Activated T-cell treated with anti-CD3 and anti-CD28 coated beads, Interleukin-2, amount 50 U/mL, for 72 hours (primary cell): ENCODE measurements at places on chromosomes 4 and X. TPM values are rescaled to one million over a fixed set of nuclear protein-coding genes. Genes with fewer than 3 reads are reported as not detected.

SPOCK3 gene
- total RNA-seq, result not detected

CT83 gene
- total RNA-seq, result not detected

DMP1 gene
- total RNA-seq, result not detected

RBM47 gene
- 12.0 TPM for total RNA-seq

ARHGEF6 gene
- total RNA-seq, result 91.1 TPM

HMGN5 gene
- total RNA-seq, result 3.0 TPM

UGT2A3 gene
- not detected for total RNA-seq

NSG1 gene
- 1.0 TPM for total RNA-seq

HMGB2 gene
- total RNA-seq, result 627 TPM

AMOT gene
- total RNA-seq, result 1.3 TPM

SLC9B1 gene
- 3.4 TPM for total RNA-seq

RGN gene
- not detected for total RNA-seq

KLF8 gene
- total RNA-seq, result 6.3 TPM

MYOZ2 gene
- not detected for total RNA-seq

ARR3 gene
- not detected for total RNA-seq

CNKSR2 gene
- 7.6 TPM for total RNA-seq

NKAP gene
- 17.7 TPM for total RNA-seq

NAT8L gene
- 1.5 TPM for total RNA-seq

GRCh38 chr4:168710353-168710946 lies 213.6 kb downstream of the PALLD start:
- H3K4me1 ChIP-seq, result peaks cover 13% of the 10 kb centered on the region
- no peak overlapping the region for H3K4me3 ChIP-seq
- H3K27me3 ChIP-seq, result no peaks in the 10 kb centered on the region
- no peak overlapping the region for H3K27ac ChIP-seq
- H3K36me3 ChIP-seq, result no peaks in the 10 kb centered on the region
- no peak for DNase-seq

GRCh38 chrX:21711129-21711847 lies 46.6 kb downstream of the SMPX start:
- H3K4me1 ChIP-seq, result no peaks in the 10 kb centered on the region
- H3K27me3 ChIP-seq, result no peaks in the 10 kb centered on the region
- H3K4me3 ChIP-seq, result no peak overlapping the region
- DNase-seq, result no peak
- no peaks in the 10 kb centered on the region for H3K36me3 ChIP-seq

- no peaks in the 10 kb centered on the region for H3K4me1 ChIP-seq
- no peak overlapping the region for H3K27ac ChIP-seq
- DNase-seq, result no peak
- H3K36me3 ChIP-seq, result no peaks in the 10 kb centered on the region
Measured at GRCh38 chr4:6217716-6218381, 17.5 kb upstream of the JAKMIP1 start.

GRCh38 chr4:109764789-109765402 lies 35.0 kb upstream of the PLA2G12A start:
- H3K27ac ChIP-seq, result no peak overlapping the region
- no peak overlapping the region for H3K4me3 ChIP-seq
- peaks cover 24% of the 10 kb centered on the region for H3K27me3 ChIP-seq
- H3K36me3 ChIP-seq, result no peaks in the 10 kb centered on the region
- no peak for DNase-seq

GRCh38 chr4:87589531-87589930 lies 18.8 kb upstream of the DSPP start:
- no peak overlapping the region for H3K4me3 ChIP-seq
- no peak for DNase-seq
- peaks cover 2% of the 10 kb centered on the region for H3K36me3 ChIP-seq
- H3K4me1 ChIP-seq, result no peaks in the 10 kb centered on the region

DNA sequence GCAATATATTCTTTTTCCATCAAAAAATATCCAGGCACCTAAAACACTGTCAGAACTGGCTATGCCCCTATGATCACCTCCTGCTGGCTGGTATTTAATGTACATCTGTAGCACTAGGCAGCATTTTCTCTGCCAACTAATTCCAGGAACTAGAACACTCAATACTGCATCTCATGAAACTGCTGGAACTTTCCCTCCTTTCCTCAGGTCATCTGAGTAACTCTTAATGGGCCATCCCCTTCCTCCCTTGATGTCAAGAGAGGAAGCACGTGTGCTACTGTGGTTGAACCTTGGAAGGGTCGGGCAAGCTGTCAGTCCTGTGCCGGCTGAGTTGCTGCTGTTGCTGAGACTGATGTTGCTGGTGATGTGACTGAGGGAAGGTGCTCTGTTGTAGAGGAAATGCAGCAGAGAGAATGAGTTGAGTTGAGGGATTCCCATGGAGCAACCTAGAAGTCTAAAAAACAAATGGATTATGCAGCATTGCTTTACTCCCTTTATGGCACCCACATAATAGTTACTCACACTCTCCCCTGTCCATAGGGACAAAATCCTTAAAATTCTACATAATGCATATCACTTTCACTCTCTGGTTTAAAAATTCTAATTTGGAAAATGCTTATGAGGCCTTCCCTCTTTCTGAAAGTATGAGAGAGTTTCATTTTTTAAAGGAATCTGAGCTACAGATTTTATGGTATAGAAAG lies 39.5 kb downstream of the TMEM165 start:
- DNase-seq, result peak; percentile 42
- no peaks in the 10 kb centered on the region for H3K27me3 ChIP-seq
- H3K4me3 ChIP-seq, result no peak overlapping the region
- peak overlapping the region; percentile 2 for H3K27ac ChIP-seq
- no peaks in the 10 kb centered on the region for H3K36me3 ChIP-seq

DNA sequence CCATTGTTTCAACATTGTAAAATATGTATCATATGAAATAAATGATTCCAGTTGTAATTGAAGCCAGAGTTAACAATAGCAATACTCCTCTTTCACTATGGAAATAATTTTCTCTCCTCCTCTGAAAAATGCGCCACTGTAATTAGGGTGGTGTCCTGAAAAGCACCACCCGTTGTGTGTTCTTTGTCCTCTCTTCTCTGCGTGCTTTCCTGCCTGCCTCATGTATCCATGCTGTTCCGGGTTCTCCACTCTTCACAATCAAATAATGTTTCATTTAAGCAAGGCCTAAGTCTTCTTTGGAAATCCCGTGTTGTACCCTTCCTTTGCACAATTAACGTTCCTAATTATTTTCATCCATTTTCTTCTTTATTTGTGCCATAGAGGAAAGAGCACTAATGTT lies 293.3 kb downstream of the ADGRL3 start:
- no peak for DNase-seq
- H3K36me3 ChIP-seq, result no peaks in the 10 kb centered on the region
- H3K27me3 ChIP-seq, result no peaks in the 10 kb centered on the region
- no peaks in the 10 kb centered on the region for H3K4me1 ChIP-seq

DNA sequence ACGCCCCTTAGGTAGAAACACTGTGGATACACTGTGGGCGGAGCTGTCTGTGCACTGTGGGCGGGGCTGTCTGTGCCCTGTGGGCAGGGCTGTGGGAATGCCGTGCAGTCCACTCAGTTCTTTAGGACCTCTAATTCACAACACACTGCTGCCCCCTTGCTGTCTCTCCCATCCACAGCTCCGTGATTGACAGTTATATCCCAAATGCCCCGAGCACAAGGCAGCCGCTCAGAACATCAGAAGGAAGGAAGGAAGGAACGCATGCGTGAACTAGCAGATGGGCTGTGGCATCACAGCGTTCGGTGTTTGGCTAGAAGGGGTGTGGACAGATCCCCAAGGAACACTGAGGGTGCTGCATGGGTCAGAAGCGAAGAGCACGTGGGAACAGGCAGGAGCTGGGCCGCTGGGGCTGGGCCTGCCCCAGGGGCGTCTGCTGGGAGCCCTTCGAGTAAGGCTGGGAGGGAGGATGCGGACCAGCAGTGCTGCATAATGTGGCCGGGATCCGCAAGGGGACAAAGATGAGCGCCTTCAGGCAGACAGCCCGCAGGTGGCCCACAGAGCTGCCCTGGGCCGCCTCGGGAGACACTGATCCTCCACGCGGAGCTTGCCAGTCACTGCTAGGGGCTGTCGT lies 29.8 kb downstream of the ACOX3 start:
- no peak overlapping the region for H3K27ac ChIP-seq
- peaks cover 22% of the 10 kb centered on the region for H3K4me1 ChIP-seq
- DNase-seq, result no peak
- H3K27me3 ChIP-seq, result no peaks in the 10 kb centered on the region
- peaks cover 5% of the 10 kb centered on the region for H3K36me3 ChIP-seq

DNA sequence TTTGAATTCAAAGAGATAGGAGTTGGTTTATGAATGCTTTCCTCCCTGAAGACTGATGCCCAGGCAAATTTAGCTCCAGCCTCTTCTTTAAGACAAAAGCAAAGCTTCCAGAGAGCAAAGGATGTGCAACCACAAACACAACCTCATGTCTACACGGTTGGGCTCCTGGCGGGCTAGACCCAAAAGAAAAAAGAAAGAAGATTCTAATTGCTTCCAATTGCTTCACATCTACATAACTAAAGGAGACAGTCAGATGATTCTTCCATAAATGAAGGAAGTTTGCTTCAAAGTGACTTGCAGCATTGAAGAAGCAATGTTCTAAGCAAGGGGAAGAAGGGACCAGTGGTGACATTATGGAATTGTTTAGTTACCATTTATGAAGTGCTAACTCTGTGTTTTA lies 1603.0 kb upstream of the TENM3 start:
- DNase-seq, result no peak
- peaks cover 5% of the 10 kb centered on the region for H3K4me1 ChIP-seq

DNA sequence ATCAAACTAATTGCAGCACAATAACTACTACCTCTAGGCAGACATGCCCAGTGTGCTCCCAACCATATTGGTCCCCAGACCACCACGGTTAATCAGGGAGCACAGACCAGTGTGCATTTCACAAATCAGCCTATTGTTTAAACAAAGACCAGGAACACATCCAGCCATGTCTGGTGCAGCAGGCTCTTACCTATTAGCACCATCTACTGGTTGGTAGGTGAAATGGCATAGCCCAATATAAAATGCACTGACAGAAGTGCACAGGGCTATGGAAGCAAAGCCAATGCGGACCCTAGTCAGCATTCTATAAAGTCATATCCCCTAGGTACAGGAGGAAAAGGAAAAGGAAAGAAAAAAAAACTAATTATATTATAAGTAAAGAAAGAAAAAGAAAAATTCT lies 15.5 kb upstream of the CYLC1 start:
- H3K27me3 ChIP-seq, result no peaks in the 10 kb centered on the region
- H3K4me1 ChIP-seq, result no peaks in the 10 kb centered on the region
- no peak overlapping the region for H3K27ac ChIP-seq
- H3K4me3 ChIP-seq, result no peak overlapping the region
- H3K36me3 ChIP-seq, result no peaks in the 10 kb centered on the region

DNA sequence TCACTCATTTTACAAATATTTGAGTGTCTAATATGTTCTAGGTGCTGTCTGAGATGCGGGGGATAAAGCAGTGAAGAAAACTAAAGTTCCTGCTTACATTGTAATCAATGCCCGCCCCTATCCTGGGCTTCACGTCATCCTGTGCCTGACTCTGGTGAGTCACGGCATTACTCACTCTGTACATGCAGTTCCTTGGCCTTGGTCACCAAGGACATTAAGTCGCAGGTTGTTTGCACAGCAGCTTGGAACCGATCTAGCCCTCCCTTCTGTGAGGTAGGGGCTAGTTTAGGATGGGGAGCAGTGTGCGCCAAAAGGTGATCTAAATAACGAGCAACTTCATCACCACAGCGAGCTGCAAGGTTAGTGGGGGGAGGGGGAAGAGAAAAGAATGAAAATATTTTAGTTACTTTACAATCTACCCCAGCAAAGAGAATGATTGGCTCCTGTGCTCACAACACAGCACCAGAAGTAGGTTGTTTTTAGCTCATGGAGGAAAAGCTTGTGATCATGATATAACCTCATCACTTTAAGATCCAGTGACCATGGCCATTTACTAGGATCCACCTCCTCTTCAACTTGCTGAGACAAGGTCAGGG lies 48.0 kb upstream of the HDAC8 start:
- H3K27me3 ChIP-seq, result peaks cover 48% of the 10 kb centered on the region
- peaks cover 35% of the 10 kb centered on the region for H3K4me1 ChIP-seq
- H3K36me3 ChIP-seq, result peaks cover 8% of the 10 kb centered on the region
- H3K4me3 ChIP-seq, result peak overlapping the region; percentile 78

GRCh38 chr4:129111919-129112318 lies 16.0 kb downstream of the C4orf33 start:
- H3K4me3 ChIP-seq, result no peak overlapping the region
- no peak overlapping the region for H3K27ac ChIP-seq
- no peaks in the 10 kb centered on the region for H3K4me1 ChIP-seq

- H3K36me3 ChIP-seq, result no peaks in the 10 kb centered on the region
- no peaks in the 10 kb centered on the region for H3K4me1 ChIP-seq
- peaks cover 41% of the 10 kb centered on the region for H3K27me3 ChIP-seq
Measured at GRCh38 chr4:139633661-139634060, 32.0 kb upstream of the MGST2 start.

DNA sequence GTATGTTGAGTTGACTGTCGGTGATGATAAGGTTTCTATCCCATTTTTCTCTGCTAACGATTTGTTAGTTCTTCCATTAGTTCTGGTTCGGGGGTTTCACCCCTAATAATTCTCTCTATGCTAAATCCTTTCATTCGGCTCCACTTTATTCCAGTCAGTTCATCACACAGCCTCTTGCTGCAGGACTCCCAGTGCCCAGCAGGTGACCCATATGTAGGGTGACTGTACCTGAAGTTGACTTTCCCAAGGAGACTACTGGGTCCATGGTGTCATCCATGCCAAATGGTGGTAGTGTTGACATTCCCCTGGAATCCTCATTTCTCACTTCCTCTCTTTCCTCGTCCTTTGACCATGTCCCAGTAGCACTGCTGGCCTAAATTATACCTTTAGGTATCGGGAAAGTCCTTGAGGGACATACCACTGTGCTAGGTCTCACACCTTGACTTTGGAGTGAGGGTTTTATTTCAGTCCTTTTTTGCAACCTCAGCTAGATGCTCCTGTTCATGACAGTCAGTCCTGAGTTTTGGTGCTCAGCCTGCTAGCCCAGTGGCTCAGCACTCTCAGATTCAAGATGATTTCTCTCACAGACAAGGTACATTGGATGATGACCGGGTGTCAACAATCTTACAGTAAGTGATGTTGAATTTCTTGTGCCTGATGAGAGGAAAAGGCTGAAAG lies 105.1 kb upstream of the ARHGAP24 start:
- no peak overlapping the region for H3K4me3 ChIP-seq
- H3K27me3 ChIP-seq, result no peaks in the 10 kb centered on the region
- H3K4me1 ChIP-seq, result no peaks in the 10 kb centered on the region
- DNase-seq, result no peak
- H3K27ac ChIP-seq, result no peak overlapping the region

DNA sequence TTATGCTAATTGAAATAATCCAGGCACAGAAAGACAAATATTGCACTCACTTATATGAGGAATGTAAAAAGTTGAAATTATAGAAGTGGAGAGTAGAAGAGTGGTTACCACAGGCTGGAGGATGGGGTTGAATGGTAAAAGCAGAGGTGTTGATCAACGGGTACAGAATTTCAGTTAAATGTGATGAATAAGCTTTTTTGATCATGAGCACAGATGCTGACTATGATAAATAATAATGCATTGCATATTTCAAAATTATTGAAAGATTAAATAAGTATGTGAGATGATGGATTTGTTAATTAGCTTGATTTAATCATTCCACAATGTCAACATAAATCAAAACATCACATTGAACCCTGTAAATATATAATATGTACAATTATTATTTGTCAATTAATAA lies 213.1 kb downstream of the DCAF12L2 start:
- H3K36me3 ChIP-seq, result no peaks in the 10 kb centered on the region
- no peak overlapping the region for H3K4me3 ChIP-seq
- peaks cover 8% of the 10 kb centered on the region for H3K27me3 ChIP-seq
- DNase-seq, result no peak

- H3K4me1 ChIP-seq, result peaks cover 20% of the 10 kb centered on the region
- H3K36me3 ChIP-seq, result no peaks in the 10 kb centered on the region
- H3K4me3 ChIP-seq, result peak overlapping the region; percentile 61
Measured at GRCh38 chrX:118736394-118737010, 9.1 kb downstream of the IL13RA1 start.

GRCh38 chrX:150164971-150165600 lies 198.0 kb upstream of the MAMLD1 start:
- no peak overlapping the region for H3K27ac ChIP-seq
- H3K36me3 ChIP-seq, result no peaks in the 10 kb centered on the region
- H3K27me3 ChIP-seq, result no peaks in the 10 kb centered on the region
- DNase-seq, result no peak
